ENCODE measurements at places on chromosomes 6 and 20. TPM values are rescaled to one million over a fixed set of nuclear protein-coding genes. Genes with fewer than 3 reads are reported as not detected.

The SPAG4 gene
- total RNA-seq = 5.0 TPM

The RNF8 gene
- 23.2 TPM for total RNA-seq

The SMOC2 gene
- not detected for total RNA-seq

The TRIM31 gene
- total RNA-seq = not detected

The MLIP gene
- total RNA-seq = not detected

The C6orf15 gene
- total RNA-seq = not detected

The MPC1 gene
- 36.7 TPM for total RNA-seq

The ULBP2 gene
- 0.40 TPM for total RNA-seq

The MBOAT1 gene
- total RNA-seq = 15.5 TPM

The LY6G5C gene
- total RNA-seq = 4.3 TPM

The CST7 gene
- 43.9 TPM for total RNA-seq

The KHDRBS2 gene
- not detected for total RNA-seq

The HLA-F gene
- 181 TPM for total RNA-seq
